ENCODE measurements at places on chromosomes 2 and 18.

GRCh38 chr18:28175150-28175929, 1.6 kb downstream of the CDH2 start:
- DNase-seq, result peak; percentile 40

GRCh38 chr2:237219826-237220225, 134.1 kb downstream of the COPS8 start:
- DNase-seq, result no peak

- DNase-seq, result no peak
Measured at GRCh38 chr2:236785611-236786057, 216.0 kb downstream of the ACKR3 start.

GRCh38 chr2:37838541-37839167, 86.4 kb upstream of the RMDN2 start:
- DNase-seq, result no peak

GRCh38 chr2:18398833-18399232, 161.6 kb downstream of the RDH14 start:
- DNase-seq, result no peak

- DNase-seq, result no peak
Measured at GRCh38 chr2:16339206-16339605, 326.4 kb downstream of the CYRIA start.

GRCh38 chr2:143717053-143717452, 587.8 kb downstream of the ARHGAP15 start:
- DNase-seq, result no peak

DNA sequence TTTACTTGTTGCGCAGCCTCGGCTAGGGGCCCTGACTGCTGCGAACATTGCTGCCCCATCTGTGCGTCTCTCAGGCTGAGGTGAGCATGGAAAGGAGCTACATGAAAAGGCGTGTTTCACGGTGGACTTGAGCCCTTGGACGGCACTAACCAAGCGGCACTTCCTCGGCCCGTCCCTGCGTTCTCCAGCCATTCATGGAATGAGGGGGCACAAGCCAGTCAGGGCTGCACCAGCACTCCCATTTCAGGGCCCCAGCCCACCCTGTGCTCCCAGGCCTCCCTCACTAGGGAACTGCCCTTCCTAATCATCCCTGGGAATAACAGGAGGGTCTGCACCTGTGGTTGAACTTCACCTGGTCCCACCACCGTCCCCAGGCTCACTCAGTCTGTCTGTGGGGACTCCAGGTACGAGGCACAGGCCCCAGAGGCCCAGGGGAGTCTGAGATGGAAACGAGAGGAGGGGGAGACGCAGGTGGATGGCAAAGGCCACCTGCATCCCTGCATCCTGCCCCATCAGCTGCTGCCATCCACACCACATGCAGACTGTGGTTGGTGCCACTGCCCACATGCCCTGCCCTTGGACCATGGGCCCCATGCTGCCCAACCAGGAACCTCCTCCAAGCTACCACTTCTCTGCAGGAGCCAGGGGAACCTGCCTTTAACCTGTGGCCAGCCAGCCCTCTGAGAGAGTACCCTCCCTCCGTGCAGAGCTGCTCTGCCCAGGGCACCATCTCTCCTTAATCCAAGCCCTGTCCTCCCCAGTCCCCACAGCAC, 99.7 kb downstream of the EIPR1 start:
- no peak for DNase-seq

DNA sequence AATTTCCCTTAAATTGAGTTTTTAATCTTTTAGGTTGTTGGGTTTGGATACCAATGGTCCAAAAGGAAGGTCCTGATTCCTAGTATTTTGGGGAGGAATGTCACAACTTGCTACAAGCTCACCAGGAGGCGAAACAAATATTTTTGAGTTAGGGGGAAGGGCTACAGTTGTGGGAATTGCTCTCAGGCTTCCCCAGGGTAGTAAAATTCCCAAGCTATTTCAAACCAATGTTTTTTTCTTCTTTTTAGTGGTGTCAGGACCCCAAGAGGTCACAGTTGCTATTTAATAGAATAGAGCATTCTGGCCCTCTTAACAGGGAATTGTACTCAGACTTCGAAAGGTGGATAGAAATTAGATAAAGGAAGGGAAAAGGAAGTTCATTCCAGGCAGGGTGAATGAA, 68.5 kb upstream of the ST3GAL5 start:
- no peak for DNase-seq

- no peak for DNase-seq
Measured at GRCh38 chr2:21501376-21502027, 377.7 kb downstream of the TDRD15 start.

GRCh38 chr2:101419096-101419663, 31.9 kb upstream of the CREG2 start:
- peak; percentile 57 for DNase-seq

DNA sequence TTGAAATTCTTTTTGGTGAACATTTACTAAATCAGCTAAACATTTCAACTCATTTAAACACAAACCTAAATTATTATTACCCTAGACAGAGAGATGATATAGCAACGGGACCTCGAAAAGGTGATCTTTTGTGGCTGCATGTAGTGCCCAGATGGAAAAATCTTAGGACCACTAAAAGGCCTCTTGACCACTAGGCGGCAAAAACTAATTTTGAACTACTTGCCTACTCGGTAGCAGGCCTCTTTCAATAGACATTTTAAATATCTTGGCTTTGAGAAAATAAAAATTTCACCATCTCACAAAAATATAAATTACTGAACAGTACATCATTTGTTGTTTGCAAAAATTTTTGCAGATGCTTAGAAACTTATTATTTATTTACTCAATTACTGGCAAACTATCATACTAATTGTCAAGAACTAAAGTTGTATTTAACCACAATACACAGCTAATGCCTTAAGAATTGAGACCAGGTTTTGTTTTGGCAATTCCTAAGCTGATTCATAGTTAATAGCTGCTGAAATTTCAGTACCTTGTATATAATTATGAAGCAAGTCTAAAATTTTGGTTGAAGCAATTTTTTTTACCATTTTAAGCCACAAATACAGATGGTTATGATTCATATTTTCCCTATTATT, 9.4 kb downstream of the COL3A1 start:
- no peak for DNase-seq

- DNase-seq, result no peak
Measured at GRCh38 chr2:2456721-2457120, 125.6 kb upstream of the MYT1L start.

GRCh38 chr2:132651115-132652045, 18.6 kb downstream of the LYPD1 start:
- DNase-seq, result peak; percentile 15

DNA sequence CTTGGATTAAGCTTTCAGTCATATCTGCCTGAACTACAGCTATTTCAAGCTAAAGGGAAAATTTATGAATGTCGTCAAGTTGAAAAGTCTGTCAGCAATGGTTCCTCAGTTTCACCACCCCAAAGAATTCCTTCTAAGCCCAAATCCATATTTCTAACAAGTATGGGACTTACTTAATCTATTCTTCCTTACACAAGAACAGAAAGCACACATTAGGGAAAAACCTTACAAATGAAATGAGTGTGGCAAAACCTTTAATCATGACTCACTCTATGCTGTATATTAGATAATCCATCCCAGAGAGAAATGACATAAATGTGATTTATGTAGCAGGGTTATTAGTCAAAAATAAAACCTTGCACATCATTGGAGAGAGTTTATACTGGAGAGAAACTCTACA, 78.9 kb downstream of the RAB31 start:
- no peak for DNase-seq

DNA sequence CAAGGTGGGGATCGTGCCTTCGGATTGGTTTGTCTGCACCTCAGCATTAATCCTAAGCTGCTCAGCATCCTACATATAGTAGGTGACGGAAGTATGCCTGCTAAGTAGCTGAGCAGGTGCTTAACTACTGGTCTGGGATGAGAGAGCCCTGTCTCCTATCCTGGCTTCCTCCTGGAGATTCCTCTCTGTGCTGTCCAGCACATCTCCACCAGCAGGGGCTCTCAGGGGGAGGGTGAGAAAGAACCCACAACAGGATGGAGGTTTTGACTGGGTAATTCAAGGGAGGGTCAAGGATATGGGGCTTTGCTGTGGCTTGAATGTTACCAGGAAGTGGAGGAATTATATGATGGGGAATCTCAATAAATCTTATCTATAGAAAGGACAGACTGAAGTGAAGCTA, 45.4 kb upstream of the KIF5C start:
- DNase-seq, result no peak

Data from HEK293T (cell line).